ENCODE measurements at places on chromosomes 1 and 21.

DNA sequence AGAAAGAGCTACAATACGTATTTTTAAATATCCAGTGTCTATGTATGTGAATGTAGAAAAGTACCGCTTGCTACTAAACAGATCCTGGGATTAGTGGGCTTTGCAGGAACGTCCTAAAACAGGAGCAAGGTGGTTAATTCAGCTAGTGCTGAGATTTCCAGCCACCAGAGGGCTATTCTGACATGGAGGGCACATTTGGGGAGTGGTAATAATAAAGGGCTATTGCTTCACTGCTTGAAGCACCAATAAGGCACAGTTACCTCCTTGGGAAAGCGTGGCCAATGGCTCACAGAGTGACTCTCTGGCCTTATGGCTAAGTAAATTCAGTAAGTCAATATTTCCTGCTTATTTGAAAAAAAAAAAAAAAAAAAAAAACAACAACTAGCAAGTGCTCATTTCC lies 152.4 kb downstream of the GABPA start:
- DNase-seq = no peak

DNA sequence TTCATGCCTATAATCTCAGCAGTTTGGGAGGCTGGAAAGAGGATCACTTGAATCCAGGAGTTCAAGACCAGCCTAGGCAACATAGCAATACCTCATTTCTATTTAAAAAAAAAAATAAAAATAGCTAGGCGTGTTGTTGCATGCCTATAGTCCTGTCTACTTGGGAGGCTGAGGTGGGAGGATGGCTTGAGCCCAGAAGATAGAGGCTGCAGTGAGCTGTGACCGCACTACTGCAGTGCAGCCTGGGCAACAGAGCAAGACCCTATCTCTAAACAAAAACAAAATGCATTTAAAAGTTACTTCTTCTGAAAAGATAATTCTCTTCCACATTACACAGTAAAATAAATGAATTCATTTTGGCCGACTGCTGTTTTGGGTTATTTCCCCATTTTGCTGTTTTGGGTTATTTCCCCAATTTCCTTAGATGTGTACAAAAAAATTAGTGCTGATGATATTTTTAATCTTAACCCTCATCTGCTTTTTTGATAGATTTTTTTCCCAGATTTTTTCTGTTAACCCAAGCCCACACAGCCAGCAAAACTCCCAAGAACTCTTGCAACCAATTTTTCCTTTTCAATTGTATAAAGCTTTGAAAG lies 23.0 kb upstream of the SAMSN1 start:
- no peak for DNase-seq

DNA sequence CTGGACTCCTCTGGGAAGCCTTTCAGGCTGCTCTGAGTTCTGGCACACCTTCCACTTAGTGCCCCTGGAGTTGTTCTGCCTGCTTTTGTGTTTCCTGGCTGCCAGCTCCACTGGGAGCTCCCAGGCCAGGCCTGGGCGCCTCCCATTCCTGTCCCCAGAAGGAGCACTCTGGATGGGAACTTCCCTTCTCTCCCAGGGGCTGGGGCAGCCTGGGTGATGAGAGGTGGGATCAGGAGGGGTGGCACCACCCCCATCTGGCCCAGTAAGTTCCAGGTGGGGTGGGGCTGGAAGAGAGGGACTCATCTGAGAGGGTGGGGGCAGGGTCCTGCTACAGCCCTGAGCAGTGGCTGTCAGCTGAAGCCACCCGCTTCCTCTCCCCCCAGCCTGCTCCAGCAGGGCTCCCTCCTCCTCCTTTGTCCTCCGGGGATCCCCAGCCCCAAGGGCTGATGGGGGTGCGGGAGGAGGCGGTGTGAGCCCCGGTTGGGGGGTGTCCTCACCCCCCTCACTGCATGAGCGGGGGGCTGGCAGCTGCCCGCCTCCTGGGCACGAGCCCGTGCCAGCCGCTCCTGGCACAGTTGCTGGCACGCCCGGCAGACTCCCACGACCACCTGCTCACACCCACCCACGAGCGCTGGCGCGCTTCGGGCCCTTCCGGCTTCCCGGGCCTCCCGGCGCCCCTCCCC lies 4.7 kb downstream of the FOXO6 start:
- DNase-seq = no peak

- no peak for DNase-seq
Measured at GRCh38 chr1:229947968-229948367, 119.1 kb upstream of the GALNT2 start.

DNA sequence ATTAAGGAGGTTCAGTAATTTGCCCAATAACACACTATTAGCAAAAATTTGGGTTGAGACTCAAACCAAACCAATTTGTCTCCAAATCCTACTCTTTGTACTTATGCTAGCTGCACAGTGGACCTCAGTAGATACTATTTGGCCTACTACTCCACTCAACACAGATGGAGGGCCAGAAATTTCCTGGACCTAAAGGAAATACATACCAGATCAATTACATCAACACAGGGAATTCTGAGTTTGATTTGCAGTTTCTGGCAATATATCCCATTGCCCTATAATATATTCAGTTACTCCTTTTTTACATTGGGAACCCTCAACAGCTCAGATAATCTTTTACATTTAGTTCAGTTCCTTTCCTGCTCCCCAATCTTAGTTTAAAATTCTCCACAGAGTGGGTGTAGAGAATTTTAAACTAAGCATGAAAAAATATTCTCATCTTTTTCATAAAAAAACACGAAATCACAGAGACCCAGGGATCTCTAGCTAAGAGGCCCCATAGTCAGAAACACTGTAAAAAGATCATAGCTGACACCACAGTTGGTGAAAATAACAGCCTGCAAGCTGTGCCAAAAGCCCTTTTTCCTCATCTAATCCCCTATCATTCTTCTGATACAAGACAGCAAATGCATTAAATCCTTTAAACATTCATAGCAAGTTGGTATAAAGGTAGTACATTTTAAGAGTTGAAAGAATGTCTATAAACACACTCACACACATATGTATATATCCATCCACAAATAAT lies 317.7 kb upstream of the ESRRG start:
- no peak for DNase-seq

DNA sequence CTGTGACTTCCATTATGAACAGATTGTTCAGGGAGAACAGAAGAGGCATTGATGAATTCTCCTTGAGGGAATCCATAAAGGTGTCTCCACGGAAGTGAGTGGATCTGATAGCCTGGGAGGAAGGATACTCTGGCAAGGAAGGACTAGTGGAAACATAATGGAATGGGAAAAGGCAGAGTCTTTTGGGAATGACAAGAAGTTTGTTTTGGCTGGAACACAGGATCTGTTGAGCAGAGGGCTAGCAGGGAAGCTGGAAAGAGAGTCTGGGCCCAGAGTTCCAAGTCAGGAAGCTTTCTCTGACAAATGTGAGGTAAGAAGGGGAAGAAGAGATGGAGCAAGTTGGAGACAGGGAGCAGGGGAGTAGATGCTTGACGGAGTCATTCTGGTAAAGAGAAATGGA lies 8.1 kb downstream of the ADAMTS5 start:
- no peak for DNase-seq

DNA sequence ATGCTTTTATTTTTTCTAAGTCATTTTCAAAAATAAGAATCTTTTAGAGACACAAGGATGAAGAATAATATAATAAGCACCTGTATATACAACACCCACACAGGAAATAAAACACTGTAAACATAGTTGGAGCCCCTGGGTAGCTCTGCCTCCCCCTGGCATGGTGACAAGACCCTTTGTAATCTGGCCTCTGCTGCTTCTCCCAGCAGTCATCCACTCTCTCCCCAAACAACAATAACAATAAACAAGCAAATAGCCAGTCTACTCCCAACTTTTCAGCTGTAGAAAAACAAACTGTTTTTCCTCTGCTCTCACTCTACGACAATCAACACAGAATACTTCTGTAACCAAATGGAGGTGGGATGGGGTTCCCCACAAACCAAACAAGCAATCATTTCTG lies 110.1 kb downstream of the CSMD2 start:
- no peak for DNase-seq

DNA sequence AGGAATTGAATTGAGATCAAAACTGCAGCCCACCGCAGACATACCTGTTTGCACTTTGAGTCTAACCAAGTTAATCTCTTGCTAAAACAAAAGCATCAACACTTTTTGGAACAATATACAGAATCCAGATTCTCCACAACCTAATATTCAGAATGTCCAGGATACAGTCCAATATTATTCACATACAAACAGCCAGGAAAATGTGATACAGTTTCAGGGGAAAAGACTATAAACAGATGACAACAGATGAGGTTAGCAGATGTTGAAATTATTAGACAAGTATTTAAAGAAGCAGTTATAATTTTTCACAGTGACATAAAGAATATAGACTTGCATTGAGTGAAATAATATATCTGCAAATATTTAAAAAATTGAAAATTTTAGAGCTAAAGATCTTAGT lies 678.1 kb upstream of the CXADR start:
- no peak for DNase-seq

- DNase-seq = no peak
Measured at GRCh38 chr1:220313576-220313975, 41.3 kb upstream of the RAB3GAP2 start.

GRCh38 chr1:162997499-162998285 lies 71.5 kb upstream of the RGS4 start:
- DNase-seq = no peak

- DNase-seq = no peak
Measured at GRCh38 chr1:80468356-80468755, 1332.4 kb upstream of the ADGRL2 start.

GRCh38 chr21:27813750-27814149 lies 846.9 kb upstream of the ADAMTS5 start:
- no peak for DNase-seq

GRCh38 chr21:40516335-40516734 lies 330.6 kb downstream of the DSCAM start:
- no peak for DNase-seq

DNA sequence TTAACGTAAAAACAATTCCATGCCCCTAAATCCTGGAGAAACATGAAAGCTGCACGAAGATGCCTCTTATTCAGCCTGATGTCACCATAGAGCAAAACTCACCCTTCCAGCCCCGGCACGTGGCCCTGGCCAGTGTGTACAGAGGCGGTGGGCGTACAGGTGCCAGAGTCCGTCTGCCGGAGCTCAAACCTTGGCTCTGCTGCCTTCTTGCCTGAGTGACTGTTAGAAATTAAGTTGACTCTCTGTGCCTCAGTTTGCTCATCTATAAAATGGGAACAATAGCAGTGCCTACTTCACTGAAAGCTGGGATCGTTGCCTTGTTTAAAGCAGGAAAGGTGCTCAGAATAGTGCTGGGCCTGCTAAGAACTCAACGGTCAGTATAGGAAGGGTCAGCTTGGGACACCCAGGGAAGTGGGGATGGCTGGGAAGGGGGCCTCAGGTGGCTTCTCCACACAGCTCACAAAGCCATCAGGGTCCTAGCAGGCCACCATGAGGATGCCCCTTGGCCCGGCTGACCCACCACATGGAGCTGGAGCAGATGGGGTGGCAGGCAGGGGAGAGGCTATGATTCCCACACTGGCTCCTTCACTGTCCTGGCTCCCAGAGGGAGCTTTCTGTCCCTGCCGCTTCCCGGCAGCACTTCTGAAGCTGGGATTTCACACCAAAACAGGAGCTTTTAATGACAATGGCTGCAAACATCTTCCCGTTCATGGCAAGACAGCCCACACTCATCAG lies 237.2 kb downstream of the NPHP4 start:
- no peak for DNase-seq

Measured in SIG-M5 (cell line).